Ovary (tissue), 10 donors: ENCODE measurements at places on chromosomes 4 and X. TPM values are rescaled to one million over a fixed set of nuclear protein-coding genes. Genes with fewer than 3 reads are reported as not detected.

The GSTCD gene
- 5.8 TPM for polyA plus RNA-seq

DNA sequence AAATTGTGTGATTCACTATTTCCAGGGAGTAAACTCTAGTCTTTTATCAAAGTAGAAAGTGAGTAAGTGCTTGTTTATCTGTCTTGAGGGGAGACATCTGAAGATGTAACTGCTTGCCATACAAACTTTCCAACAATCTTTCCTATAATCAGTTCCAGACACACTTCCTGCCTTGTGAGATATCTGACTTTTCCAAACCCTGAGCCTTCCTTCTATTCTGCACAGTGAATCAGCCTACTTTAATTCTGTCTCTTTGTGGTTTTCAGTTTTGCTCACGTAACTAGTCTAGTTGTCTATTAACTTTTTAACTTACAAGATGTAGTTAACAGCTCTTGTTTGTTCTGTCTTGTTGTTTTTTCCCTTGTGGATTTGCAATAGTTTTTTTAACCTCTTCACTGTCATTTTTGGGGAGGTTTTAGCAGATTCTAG is 947.8 kb downstream of the C4orf33 start:
- no peaks in the 10 kb centered on the region for H3K36me3 ChIP-seq
- H3K27me3 ChIP-seq, result no peaks in the 10 kb centered on the region
- DNase-seq, result no peak
- H3K4me3 ChIP-seq, result no peak overlapping the region

DNA sequence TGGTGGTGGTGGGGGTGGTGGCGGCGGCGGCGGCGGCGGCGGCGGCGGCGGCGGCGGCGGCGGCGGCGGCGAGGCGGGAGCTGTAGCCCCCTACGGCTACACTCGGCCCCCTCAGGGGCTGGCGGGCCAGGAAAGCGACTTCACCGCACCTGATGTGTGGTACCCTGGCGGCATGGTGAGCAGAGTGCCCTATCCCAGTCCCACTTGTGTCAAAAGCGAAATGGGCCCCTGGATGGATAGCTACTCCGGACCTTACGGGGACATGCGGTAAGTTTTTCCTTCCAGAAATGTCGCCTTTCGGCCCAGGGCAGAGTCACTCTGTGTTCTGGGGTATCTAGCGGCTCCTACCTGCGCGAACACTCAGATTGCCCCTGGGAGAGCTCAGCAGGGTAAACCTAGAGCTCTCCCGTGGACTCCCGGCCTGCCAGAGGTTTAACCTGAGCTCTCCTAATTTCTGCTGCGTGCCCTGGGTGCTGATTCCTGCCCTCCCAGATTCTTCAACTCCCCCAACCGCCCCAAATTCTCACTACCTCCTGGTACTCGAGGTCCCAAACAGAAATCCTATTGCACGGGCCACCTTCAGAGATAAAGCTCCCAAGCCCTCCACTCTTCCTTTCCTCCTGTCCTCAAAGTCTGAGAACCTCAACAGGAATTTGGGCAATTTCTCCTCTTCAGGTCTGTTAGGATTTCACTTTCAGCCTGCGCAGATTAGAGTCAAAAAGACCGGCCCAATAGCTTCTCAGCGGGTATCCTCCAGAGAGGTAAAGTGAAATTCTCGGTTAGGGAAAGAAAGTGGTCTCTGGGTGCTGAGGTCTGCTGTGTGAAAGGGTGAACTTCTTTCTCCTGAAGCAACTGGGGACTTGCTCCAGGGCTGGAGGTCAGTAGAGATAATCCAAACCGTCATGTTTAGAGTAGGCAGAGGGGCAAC is 2.9 kb downstream of the AR start:
- peak; percentile 25 for DNase-seq
- H3K4me3 ChIP-seq, result peak overlapping the region; percentile 54
- H3K36me3 ChIP-seq, result no peaks in the 10 kb centered on the region
- peaks cover 2% of the 10 kb centered on the region for H3K4me1 ChIP-seq
- no peaks in the 10 kb centered on the region for H3K27me3 ChIP-seq

The BANK1 gene
- polyA plus RNA-seq, result 0.10 TPM

The ADGRL3 gene
- polyA plus RNA-seq, result 8.6 TPM

GRCh38 chrX:112849016-112849415 is 8.4 kb upstream of the AMOT start:
- H3K27ac ChIP-seq, result no peak overlapping the region
- no peaks in the 10 kb centered on the region for H3K4me1 ChIP-seq
- no peak for DNase-seq
- no peaks in the 10 kb centered on the region for H3K36me3 ChIP-seq

DNA sequence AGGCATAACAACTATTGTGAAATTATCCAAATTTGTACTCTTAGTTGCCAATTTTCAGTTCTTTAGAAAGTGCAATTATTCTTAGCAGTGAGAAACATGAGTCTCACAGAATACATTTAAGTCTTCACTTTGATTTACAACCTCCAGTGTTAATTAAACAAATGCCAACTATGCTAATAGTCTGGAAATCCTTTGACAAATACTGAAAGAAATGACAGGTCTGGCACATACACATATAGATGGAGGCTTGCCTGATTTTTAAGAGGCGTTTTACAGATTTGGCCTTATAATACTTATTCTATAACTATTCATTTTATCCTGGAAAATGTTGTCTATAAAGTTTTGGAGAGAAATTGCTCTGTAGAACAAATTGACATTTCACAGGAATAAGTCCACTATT is 320.1 kb downstream of the TRIML1 start:
- H3K36me3 ChIP-seq, result no peaks in the 10 kb centered on the region
- H3K4me1 ChIP-seq, result no peaks in the 10 kb centered on the region
- no peak for DNase-seq
- no peaks in the 10 kb centered on the region for H3K27me3 ChIP-seq
- H3K27ac ChIP-seq, result no peak overlapping the region
- H3K4me3 ChIP-seq, result no peak overlapping the region

DNA sequence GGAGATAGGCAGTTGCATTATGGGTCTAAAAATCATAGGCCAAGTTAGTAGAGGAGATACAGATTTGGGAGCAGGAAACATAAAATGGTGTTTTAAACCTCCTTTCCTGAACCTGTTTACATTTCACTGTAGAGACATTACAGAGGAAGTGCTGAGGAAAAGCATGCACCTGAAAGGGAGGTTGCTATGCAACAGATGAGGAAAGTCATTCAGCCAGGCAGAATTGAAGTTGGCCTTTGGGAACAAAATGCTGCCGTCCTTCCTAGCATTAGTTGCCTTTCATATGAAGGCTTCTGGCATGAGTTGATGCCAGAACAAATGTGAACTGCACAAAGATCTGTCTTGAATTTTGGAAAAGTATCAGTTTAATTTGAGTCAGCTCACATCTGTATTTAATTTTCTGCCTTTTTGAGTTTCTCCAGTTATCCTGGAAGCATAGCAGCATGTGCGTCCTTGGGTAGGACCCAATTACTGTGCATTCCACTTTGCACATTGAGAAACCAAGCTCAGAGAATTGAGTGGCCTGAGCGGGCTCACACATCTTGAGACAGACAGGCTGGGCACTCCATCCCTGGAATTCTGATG is 38.2 kb downstream of the MAGED1 start:
- H3K27me3 ChIP-seq, result no peaks in the 10 kb centered on the region
- no peaks in the 10 kb centered on the region for H3K4me1 ChIP-seq
- no peak overlapping the region for H3K4me3 ChIP-seq
- H3K27ac ChIP-seq, result no peak overlapping the region
- no peak for DNase-seq
- H3K36me3 ChIP-seq, result no peaks in the 10 kb centered on the region

DNA sequence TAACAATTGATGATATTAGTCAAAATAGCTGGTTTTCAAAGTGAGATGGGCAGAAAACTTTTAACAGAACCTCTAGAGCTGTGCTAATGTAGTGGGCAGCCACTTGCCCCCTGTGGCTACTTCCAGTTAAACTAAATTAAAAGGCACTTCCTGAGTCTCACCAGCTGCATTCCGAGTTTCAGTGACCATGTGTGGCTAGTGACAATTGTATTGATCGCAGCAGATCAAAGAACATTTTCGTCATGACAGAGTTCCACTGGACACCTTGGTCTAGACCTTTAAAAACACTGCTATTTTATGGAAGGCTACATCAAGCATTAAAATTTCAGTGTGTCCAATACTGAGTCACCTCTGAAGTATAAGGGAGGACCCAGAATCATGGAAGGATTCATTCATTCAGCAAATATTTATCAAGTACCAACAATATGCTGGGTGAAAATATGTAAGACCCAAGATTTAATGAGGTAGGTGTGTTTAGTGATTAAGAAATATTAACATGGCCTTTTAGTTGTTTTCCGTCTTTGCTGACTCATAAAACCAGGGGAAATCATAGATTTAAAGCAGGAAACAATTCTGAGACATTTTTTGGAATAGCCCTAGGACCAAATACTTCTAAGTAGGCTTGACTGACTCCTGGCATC is 5.1 kb upstream of the FAT1 start:
- H3K4me3 ChIP-seq, result no peak overlapping the region
- H3K27me3 ChIP-seq, result no peaks in the 10 kb centered on the region
- no peaks in the 10 kb centered on the region for H3K36me3 ChIP-seq
- no peaks in the 10 kb centered on the region for H3K4me1 ChIP-seq
- no peak for DNase-seq
- H3K27ac ChIP-seq, result no peak overlapping the region

- no peaks in the 10 kb centered on the region for H3K27me3 ChIP-seq
- DNase-seq, result no peak
- no peaks in the 10 kb centered on the region for H3K4me1 ChIP-seq
- no peaks in the 10 kb centered on the region for H3K36me3 ChIP-seq
- H3K27ac ChIP-seq, result no peak overlapping the region
Measured at GRCh38 chrX:13741695-13742094, 7.1 kb downstream of the OFD1 start.

- H3K36me3 ChIP-seq, result no peaks in the 10 kb centered on the region
- H3K27ac ChIP-seq, result no peak overlapping the region
- H3K27me3 ChIP-seq, result no peaks in the 10 kb centered on the region
- no peak overlapping the region for H3K4me3 ChIP-seq
- DNase-seq, result no peak
Measured at GRCh38 chr4:161929956-161930355, 233.8 kb downstream of the FSTL5 start.

DNA sequence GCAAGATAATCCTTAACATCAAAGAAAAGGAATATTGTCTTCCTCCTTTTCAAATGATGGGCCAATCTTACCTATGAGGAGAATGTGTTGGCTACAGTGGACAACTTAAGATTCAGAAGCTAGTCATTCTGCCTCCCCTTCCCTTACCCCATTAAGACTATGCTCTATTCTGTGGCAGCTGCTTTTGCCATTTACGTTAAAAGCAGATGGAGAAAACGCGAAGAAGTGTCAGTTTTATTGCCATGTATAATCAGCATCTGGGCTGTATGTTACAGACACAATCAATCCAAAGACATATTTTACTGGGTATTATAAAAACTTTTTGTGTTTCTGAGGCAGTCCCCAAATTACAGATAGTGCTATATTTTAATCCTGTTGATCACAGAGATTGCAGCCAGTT is 196.1 kb upstream of the PACRGL start:
- no peaks in the 10 kb centered on the region for H3K4me1 ChIP-seq
- H3K36me3 ChIP-seq, result no peaks in the 10 kb centered on the region
- H3K27ac ChIP-seq, result no peak overlapping the region
- no peak for DNase-seq

DNA sequence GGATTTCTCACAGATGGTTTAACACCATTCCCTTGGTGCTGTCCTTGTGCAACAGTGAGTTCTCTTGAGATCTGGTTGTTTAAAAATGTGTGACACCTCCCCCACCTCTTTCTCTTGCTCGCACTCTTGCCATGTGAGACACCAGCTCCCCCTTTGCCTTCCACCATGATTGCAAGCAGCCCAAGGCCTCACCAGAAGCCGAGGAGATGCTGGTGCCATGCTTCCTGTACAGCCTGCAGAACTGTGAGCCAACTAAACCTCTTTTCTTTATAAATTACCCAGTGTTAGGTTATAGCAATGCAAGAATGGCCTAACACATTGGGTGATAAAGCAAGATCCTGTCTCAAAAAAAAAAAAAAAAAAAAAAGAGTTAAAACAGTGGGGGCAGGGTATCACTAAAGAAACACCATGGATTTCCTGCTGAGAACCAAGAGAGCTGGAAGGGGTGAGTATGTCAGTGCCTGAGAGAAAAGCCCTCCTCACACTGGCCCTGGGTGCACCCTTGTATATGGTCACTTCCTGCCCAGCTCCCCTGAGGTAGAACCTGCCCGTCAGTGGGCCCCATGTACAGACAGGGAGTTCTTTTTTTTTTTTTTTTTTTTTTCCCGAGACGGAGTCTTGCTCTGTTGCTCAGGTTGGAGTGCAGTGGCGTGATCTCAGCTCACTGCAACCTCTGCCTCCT is 46.4 kb downstream of the APOO start:
- H3K36me3 ChIP-seq, result no peaks in the 10 kb centered on the region
- no peak overlapping the region for H3K27ac ChIP-seq
- H3K4me3 ChIP-seq, result no peak overlapping the region
- no peaks in the 10 kb centered on the region for H3K4me1 ChIP-seq
- no peak for DNase-seq

- no peak overlapping the region for H3K27ac ChIP-seq
- H3K4me3 ChIP-seq, result no peak overlapping the region
- no peaks in the 10 kb centered on the region for H3K4me1 ChIP-seq
- H3K36me3 ChIP-seq, result no peaks in the 10 kb centered on the region
Measured at GRCh38 chr4:56317749-56318148, 69.5 kb downstream of the AASDH start.

GRCh38 chr4:126755506-126755905 is 877.3 kb upstream of the INTU start:
- H3K27me3 ChIP-seq, result no peaks in the 10 kb centered on the region
- H3K4me1 ChIP-seq, result no peaks in the 10 kb centered on the region
- no peaks in the 10 kb centered on the region for H3K36me3 ChIP-seq
- H3K4me3 ChIP-seq, result no peak overlapping the region
- DNase-seq, result no peak

DNA sequence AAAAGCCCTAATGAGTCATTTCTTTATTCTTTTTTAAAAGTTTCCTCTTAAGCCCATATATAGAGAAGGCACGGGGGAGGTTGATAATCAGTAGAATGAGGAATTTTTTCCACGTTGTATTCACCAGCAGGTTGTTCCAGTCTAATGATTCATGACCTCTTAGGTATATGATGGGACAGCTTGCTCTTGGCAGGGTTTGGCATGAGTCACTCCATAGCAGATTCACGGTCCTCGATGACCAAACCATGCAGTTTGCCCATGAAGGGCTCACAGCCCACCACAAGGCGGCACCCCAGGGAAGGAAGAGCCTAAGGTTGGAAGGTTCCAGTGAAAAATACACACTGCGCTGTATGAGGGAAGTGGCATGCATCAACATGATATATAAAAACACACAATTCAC is 623.8 kb upstream of the DIPK2B start:
- no peaks in the 10 kb centered on the region for H3K27me3 ChIP-seq
- DNase-seq, result peak; percentile 20
- no peaks in the 10 kb centered on the region for H3K36me3 ChIP-seq
- H3K27ac ChIP-seq, result no peak overlapping the region
- peaks cover 2% of the 10 kb centered on the region for H3K4me1 ChIP-seq

- DNase-seq, result no peak
- H3K27ac ChIP-seq, result no peak overlapping the region
- H3K4me1 ChIP-seq, result peaks cover 22% of the 10 kb centered on the region
- no peaks in the 10 kb centered on the region for H3K27me3 ChIP-seq
- no peak overlapping the region for H3K4me3 ChIP-seq
Measured at GRCh38 chr4:98516441-98517217, 141.8 kb downstream of the TSPAN5 start.

GRCh38 chr4:10690185-10690907 is 5.8 kb upstream of the CLNK start:
- H3K4me3 ChIP-seq, result no peak overlapping the region
- no peaks in the 10 kb centered on the region for H3K27me3 ChIP-seq
- DNase-seq, result no peak
